ENCODE measurements at places on chromosomes 3 and 15.

- no peak for DNase-seq
These were observed 25.9 kb upstream of the TNFSF10 start for GRCh38 chr3:172549144-172549543.

- DNase-seq, result no peak
These were observed 11.5 kb upstream of the BUB1B start for GRCh38 chr15:40149339-40149738.

DNA sequence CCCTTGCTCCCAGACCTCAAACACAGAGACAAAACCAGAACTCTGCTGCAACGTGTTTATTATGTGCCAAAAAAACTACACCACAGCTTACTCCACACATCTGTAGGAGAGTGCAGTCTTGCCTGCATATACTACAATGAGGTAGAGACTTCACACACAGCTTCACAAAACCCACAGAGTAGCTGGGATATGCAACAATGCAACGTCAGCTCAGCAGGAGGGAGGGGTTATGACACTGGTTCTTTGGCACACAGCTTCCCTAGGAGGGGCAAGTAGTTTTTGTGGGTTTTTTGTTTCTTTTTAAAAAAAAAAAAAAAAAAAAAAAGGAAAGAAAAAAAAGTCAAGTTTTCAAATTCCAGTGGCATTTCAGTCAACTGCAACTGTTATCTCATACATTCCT lies 2.9 kb upstream of the RPS17 start:
- no peak for DNase-seq

GRCh38 chr3:127034990-127035652 lies 52.2 kb downstream of the PLXNA1 start:
- no peak for DNase-seq

DNA sequence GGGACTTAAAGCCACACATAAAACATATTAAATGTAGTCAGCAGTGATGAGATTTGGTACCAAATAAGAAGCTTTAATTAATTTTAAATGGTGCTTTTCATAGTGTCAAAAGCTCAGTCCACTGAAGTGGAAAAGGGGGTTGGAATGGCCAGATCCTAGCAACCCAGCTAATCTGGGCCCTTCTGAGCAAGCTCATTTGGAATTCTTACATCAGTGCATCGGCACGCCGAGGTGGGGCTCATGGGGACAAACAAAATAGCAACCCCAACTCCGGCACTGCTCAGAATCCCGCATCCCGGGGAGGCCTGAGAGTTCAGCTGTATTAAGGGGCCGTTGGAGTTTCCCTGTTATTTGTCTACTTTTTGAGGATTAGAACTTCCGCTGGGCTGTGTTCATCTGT lies 526.4 kb downstream of the SOX2 start:
- no peak for DNase-seq

- DNase-seq, result no peak
These were observed 1333.0 kb downstream of the ROBO1 start for GRCh38 chr3:78434801-78435200.

- DNase-seq, result no peak
These were observed 8.0 kb upstream of the CCDC50 start for GRCh38 chr3:191321019-191321767.

- DNase-seq, result no peak
These were observed 118.6 kb downstream of the ANO10 start for GRCh38 chr3:43503067-43503728.

GRCh38 chr15:67093504-67093862 lies 28.1 kb downstream of the SMAD3 start:
- DNase-seq, result no peak

DNA sequence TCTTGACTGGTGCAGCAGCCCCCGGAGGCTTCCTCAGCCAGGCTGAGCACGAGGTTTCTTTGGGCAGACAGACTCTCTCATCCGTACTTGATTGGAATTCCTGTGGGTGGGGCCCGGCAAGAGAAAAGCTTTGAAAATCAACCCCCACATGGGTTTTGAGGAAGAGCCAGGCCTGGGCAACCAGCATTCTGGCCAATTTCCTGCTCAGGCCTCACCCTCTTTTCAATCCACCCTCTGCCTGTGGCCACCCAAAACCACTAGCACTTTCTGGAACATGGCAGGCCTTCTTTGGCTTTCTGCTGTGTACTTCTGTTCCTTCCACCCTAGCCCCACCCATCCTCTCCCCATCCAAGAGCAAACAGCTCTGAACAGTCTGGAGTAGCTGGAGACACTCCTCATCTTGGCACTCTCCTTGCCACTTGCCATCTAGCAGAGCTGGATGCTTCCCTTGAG lies 5.9 kb downstream of the MYO5C start:
- DNase-seq, result no peak

GRCh38 chr3:126983653-126984390 lies 907 bp downstream of the PLXNA1 start:
- peak; percentile 64 for DNase-seq

GRCh38 chr3:159711560-159712333 lies 276.9 kb upstream of the IL12A start:
- DNase-seq, result no peak

GRCh38 chr15:48955370-48955769 lies 8.3 kb downstream of the SHC4 start:
- no peak for DNase-seq

GRCh38 chr15:72319360-72319984 lies 485 bp downstream of the CELF6 start:
- DNase-seq, result peak; percentile 56
